A549 treated with RU486 at 1 μM for 4 hours (cell line): ENCODE measurements at places on chromosomes 2 and 18. TPM values are rescaled to one million over a fixed set of nuclear protein-coding genes. Genes with fewer than 3 reads are reported as not detected.

TNFRSF11A gene
- 6.5 to 10.2 TPM (median 8.6 TPM) in 5 replicates for total RNA-seq

ITGA6 gene
- 22.6 to 47.4 TPM (median 46.1 TPM) in 5 replicates for total RNA-seq

CNGA3 gene
- total RNA-seq: 0.02 to 0.06 TPM in 2 of 5 replicates, not detected in the others

TMEM247 gene
- not detected in 5 replicates for total RNA-seq

ZDBF2 gene
- total RNA-seq: 0.59 to 1.6 TPM (median 1.3 TPM) in 5 replicates

CYP1B1 gene
- total RNA-seq: 6.3 to 9.8 TPM (median 8.5 TPM) in 5 replicates

REG3G gene
- not detected in 5 replicates for total RNA-seq

CD8B2 gene
- total RNA-seq: not detected in 5 replicates

BMP10 gene
- total RNA-seq: not detected in 5 replicates
